RPMI7951 (cell line): ENCODE measurements at places on chromosomes 16 and 17.

DNA sequence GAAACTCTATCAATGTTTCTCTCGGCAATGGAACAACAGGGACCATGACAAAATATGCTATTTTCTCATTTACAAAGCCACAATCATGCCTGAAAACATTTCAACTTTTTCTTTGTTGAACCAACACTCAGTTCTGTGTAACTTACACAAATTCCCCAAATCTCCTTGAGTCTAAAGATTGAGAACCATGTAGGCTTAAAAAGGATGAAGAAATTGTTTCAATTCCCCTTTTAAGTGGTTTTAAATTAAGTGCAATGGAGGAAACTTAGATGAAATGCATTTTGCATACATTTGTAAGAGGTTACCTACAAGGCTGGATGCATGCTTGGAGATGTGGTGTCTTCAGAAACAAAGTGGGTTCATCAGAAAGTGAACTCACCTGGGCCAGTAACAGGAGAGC is 566.4 kb upstream of the CDH11 start:
- DNase-seq = no peak

GRCh38 chr17:4386406-4386805 is 19.9 kb upstream of the UBE2G1 start:
- DNase-seq = no peak

DNA sequence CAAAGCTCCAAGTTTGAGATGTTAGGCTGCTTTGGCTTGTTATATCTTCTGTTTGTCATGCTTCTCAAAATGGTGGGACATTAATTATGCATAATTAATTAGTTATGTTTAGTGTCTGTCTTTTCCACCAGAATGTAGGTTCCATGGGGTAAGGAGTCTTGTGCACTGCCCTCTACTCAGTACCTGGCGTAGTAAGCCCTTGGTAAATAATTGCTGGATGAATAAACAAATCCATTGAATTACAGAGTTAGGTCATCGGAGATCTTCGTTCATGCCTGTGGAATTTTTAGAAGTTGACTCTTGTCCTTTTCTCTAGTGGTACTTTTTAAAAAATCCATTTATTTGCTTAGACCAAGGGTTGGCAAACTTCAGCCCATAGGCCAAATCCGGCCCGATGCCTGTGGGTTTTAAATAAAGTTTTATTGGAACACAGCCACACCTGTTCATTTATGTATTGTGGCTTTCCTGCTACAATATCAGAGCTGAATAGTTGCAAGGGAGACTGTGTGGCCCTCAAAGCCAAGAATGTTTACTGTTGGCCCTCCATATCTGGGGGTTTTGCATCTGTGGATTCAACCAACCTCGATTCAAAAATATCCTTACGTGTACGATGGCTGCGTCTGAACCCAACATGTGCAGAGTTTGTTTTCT is 524.8 kb upstream of the EEF2KMT start:
- no peak for DNase-seq

DNA sequence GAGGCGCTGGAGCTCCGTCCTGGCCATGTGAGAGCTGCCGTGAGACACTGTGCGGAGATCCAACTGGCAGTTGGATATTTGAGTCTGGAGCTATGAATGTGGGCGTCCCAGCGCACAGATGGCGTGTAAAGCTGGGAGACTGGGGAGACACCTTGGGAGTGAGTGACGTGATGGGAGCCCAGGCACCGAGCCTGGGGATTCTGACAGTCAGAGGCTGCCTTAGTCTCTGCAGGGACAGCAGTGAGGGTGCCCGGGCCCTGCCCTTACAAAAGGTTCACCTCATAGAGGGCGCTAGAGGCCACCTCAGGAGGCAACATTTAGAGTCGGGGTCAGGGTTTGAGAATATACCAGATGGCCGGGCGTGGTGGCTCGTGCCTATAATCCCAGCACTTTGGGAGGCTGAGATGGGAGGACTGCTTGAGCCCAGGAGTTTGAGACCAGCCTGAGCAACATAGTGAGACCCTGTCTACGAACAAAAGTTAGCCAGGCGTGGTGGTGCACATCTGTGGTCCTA is 194.1 kb upstream of the GSE1 start:
- DNase-seq = no peak

DNA sequence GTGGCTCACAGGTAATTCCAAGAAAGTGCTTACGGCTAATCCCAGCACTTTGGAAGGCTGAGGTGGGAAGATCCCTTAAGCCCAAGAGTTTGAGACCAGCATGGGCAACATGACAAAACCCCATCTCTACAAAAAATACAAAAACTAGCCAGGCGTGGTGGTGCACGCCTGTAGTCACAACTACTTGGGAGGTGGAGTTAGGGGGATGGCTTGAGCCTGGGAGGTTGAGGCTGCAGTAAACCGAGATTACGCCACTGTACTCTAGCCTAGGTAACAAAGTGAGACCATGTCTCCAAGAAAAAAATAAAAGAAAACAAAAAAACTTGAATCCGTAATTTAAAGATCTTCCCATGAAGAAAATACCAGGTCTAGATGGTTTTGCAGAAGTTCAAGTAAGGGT is 5.0 kb downstream of the ICAM2 start:
- no peak for DNase-seq

- no peak for DNase-seq
These were observed 2.6 kb upstream of the ITGAD start for GRCh38 chr16:31390504-31391041.

DNA sequence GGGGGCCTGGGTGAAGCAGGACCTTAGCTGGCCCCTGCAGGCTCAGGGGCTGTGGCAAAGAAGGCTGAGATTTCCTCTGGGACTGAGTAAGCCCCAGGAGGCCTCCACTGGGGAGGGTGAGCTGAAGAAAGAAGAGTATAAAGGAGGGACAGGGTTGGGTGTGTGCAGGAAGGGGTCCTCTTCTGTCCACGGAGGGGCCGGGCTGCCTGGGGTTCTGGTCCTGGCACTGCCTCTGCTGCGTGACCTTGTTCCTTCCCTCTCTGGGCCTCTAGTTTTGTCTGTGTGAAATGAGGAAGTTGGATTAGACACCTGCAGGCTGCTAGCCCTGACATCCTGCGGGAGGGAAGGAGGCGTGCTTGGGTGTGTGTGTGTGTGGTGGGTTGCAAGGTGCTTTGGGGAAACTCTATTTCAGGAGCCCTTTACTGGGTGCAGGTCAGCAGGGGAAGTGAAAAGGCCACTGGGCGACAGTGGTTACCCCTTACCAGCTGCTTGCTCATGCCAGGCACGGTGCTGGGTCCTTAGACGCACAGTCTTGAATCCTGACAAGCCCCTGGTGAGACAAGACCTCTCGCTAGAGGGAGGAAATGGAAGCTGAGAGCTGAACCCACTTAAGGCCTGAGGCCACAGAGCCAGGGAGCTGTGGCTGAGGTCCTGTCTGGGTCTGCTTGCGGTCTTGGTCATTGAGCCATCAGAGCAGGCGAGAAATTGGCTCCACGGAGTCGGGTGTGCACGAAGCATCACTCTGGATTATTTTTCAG is 60.7 kb downstream of the OR1D5 start:
- peak; percentile 61 for DNase-seq

GRCh38 chr17:78915872-78916632 is 9.1 kb downstream of the TIMP2 start:
- DNase-seq = peak; percentile 67
